Stimulated activated CD4-positive, alpha-beta T cell treated with anti-CD3 and anti-CD28 coated beads, Interleukin-4, amount 100 ng/mL, for 48 hours (primary cell): ENCODE measurements at places on chromosomes 3 and 15.

GRCh38 chr15:89802231-89802928 lies 12.3 kb downstream of the ANPEP start:
- DNase-seq: no peak

DNA sequence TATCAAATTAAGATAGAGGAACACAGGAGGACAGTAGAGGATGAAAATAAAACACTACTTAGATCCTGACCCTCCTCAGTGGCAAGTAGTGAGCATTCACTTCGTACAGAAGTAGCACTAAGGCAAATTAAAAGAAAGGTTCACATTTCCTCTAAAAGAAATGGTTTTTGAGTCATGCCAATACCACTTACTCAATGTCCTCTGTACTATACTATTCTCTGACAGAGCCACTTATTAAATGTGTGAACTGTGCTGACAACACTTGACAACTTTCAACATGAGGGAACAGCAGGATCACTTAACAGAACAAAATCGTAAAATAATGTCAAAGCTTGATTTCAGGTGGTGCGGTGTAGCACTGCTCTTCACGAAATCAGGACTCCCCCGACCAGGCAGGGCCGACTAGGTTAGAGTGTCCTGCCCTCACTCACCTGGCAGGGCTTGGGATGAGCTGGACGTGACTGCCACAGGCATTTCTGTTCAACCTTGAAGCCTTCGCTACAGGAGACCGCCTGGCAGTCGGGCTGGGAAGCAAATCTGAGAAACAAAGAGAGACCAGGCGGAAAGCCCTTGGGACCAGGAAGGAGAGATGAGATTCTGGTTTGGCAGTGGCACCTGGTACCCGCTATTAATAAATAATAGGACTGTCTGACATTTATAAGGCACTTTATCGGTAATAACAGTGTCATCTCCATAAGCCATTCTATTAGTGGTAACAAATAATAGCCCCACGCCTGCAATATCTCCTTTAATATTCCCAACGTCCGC lies 611 bp upstream of the SLC27A2 start:
- DNase-seq: no peak

- no peak for DNase-seq
These were observed 103.7 kb downstream of the RPL22L1 start for GRCh38 chr3:170766253-170766652.

- DNase-seq: no peak
These were observed 19.4 kb downstream of the TGFBR2 start for GRCh38 chr3:30625541-30626438.
